ENCODE measurements at places on chromosomes 5 and 9.
A peak's percentile ranks its signal among the peaks of the same experiment; 100 is the strongest.

GRCh38 chr5:177545487-177546257 lies 8.7 kb downstream of the FAM193B start:
- no peak overlapping the region for H3K27ac ChIP-seq
- H3K36me3 ChIP-seq = no peaks in the 10 kb centered on the region
- DNase-seq = peak; percentile 69
- H3K4me1 ChIP-seq = no peaks in the 10 kb centered on the region

DNA sequence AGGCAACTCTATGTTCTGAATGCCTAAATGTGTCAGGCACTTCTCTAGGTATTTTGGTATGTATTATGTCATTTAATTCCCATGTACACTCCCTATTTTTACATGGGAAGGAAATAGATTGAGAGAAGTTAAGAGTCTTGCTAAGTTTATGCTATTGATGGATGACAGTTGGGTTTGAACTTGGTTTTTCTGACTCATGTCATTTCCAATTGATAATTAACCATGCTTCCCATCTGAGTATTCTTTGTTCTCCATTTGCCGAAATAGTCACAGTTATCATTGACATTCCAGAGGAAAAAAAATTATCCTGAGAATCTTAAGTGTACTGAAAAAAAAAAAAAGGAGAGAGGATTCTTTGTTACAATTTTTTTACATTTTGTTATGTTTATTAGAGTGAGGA lies 23.1 kb upstream of the DMRTA1 start:
- no peaks in the 10 kb centered on the region for H3K27me3 ChIP-seq
- no peaks in the 10 kb centered on the region for H3K36me3 ChIP-seq
- no peak overlapping the region for H3K4me3 ChIP-seq
- DNase-seq = no peak

- no peaks in the 10 kb centered on the region for H3K4me1 ChIP-seq
- no peaks in the 10 kb centered on the region for H3K27me3 ChIP-seq
- no peaks in the 10 kb centered on the region for H3K36me3 ChIP-seq
- H3K4me3 ChIP-seq = no peak overlapping the region
- DNase-seq = no peak
Measured at GRCh38 chr5:105544300-105544699, 1981.7 kb upstream of the NUDT12 start.

DNA sequence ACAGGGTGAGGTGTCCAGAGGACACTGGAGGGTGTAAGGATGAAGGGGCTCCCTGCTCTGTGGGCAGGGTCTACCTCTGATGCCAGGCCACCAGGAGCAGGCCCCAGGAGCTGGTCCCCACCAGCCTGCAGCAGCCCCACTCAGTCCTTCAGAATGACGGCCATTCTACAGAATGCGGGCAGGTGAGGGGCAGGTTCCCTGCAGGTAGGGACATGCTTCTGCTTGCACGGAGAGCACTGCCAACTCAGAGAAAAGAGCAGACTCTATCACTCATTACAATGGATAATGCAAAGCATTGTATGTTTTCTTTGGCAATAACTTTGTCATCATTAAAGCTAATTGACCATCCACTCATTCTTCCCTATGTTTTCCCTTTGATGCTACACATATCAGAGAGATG lies 39.0 kb downstream of the DDX31 start:
- H3K27me3 ChIP-seq = no peaks in the 10 kb centered on the region
- no peaks in the 10 kb centered on the region for H3K36me3 ChIP-seq
- no peak overlapping the region for H3K27ac ChIP-seq
- no peak overlapping the region for H3K4me3 ChIP-seq

- no peaks in the 10 kb centered on the region for H3K27me3 ChIP-seq
- H3K4me3 ChIP-seq = no peak overlapping the region
- H3K36me3 ChIP-seq = no peaks in the 10 kb centered on the region
Measured at GRCh38 chr5:96610747-96611146, 51.4 kb upstream of the CAST start.

DNA sequence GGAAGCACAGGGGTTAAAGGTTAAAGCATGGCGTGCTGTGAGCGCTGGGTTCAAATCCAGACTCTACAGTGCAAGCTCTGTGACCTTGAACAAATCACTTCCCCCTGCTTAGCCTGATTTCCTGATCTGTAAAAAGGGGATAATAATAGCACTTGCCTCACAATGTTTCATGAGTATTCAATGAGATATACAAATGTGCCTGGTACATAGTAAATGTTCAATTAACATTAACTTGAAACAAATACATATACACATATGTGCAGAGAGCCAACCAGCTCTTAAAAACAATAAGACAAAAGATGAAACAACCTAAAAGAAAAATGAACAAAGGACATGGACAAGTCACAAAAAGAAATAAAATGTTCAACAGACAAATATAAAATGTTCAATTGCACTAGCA lies 4.0 kb downstream of the CIZ1 start:
- no peak for DNase-seq
- no peaks in the 10 kb centered on the region for H3K36me3 ChIP-seq
- H3K4me1 ChIP-seq = peaks cover 11% of the 10 kb centered on the region
- H3K27me3 ChIP-seq = no peaks in the 10 kb centered on the region
- no peak overlapping the region for H3K4me3 ChIP-seq

DNA sequence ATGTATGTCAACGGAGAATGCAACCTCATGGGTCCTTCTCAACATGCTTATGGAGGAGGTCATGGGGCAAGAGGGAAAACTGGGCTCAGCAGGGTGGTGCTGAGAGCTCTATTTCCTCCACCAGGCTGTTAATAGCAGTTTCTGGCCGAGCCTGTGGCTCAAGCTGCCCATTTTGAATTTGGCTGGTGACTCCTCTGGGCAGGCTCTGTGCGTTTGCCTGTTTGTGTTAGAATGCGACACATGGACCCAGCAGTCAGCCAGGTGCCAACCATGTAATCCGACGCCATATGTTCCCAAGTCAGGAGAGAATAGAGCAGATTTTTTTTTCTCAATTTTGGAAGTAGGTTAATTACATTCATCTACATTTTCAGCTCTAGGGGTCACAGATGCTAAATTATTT lies 387.7 kb upstream of the CLINT1 start:
- H3K27me3 ChIP-seq = no peaks in the 10 kb centered on the region
- H3K36me3 ChIP-seq = no peaks in the 10 kb centered on the region
- no peaks in the 10 kb centered on the region for H3K4me1 ChIP-seq
- DNase-seq = no peak

DNA sequence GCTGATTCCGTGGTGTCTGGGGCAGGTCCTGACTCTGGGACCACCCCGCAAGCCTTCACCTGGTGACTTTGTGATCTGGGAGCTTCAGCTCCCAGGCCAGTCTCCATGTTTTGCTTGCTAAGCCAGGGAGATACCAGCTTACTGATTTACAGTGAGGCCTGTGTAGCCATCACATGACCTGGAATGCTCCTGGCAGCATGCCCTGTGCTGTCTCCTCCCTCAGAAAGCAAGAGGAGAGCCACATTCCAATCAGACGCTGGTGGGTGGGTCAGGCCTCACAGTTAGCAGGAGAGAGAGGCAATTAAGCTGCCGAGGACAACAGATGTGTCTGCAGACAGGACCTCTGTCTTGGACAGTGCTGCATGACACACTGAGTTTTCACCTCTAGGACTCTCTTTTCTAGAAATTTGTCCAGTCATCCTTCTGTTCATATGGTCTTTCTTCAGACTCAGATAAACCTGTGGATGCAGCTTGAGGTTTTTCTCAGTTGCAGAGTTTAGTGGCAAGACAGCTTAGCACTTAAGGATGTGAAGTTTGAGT lies 24.4 kb upstream of the GRPEL2 start:
- H3K27me3 ChIP-seq = no peaks in the 10 kb centered on the region
- DNase-seq = peak; percentile 94
- H3K36me3 ChIP-seq = no peaks in the 10 kb centered on the region
- H3K4me1 ChIP-seq = peaks cover 15% of the 10 kb centered on the region

- H3K4me1 ChIP-seq = no peaks in the 10 kb centered on the region
- DNase-seq = no peak
- no peaks in the 10 kb centered on the region for H3K27me3 ChIP-seq
- H3K36me3 ChIP-seq = no peaks in the 10 kb centered on the region
Measured at GRCh38 chr9:135262248-135262647, 174.8 kb downstream of the OLFM1 start.

DNA sequence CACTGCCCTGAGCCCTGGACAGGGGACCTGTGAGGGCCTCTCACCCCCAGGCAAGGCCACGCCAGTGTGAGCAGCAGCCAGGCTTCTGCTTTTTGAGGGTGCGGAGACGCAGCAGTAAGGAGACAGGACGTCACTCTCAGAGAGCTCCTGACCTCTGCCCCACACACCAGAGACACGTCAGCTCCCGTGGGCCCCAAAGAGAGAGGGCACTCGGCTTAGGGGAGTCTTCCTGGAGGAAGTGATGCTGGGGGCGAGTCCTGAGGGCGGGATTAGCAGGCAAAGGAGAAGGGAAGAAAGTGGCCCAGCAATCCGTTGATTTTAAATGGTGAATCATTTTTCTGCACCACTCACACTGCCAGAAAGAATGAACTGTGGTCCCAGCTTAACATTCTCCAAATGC lies 24.0 kb upstream of the SLC9A3 start:
- no peak for DNase-seq
- no peak overlapping the region for H3K4me3 ChIP-seq
- no peaks in the 10 kb centered on the region for H3K27me3 ChIP-seq
- no peaks in the 10 kb centered on the region for H3K4me1 ChIP-seq
- no peaks in the 10 kb centered on the region for H3K36me3 ChIP-seq
- H3K27ac ChIP-seq = no peak overlapping the region

DNA sequence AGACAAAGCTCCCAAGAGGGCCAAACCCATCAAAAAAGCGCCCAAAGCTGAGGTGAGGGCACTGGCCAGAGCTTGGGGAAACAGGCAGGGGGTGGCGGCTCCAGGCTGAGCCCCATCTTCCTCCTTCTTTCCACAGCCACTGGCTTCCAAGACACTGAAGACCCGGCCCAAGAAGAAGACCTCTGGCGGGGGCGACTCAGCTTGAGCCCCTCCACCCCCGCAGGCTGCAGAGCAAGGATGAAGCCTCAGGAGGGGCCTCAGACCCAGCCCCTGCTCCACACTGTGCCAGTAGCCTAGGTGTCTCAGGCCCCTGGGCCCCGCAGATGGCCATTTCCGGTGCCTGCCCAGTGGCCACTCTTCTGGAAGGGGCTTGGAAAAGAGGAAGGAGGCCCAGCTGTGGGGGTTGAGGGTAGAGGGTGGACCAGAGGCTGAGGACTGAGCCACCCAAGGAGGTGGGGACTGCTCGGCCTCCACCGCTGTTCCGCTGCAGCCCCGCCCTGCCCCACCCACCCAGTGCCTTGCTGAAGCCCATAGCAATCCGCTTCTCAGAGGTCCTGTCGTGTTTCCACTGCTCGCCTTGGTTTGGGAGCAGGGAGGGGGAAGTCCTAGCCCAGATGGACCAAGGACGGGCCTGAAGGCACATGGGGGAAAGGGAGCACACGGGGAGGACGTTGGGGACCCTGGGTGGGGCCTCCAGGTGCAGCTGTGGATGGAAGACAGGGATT lies 6.9 kb downstream of the REEP2 start:
- no peak for DNase-seq
- H3K4me3 ChIP-seq = no peak overlapping the region
- H3K27me3 ChIP-seq = no peaks in the 10 kb centered on the region
- H3K36me3 ChIP-seq = no peaks in the 10 kb centered on the region
- H3K27ac ChIP-seq = no peak overlapping the region

DNA sequence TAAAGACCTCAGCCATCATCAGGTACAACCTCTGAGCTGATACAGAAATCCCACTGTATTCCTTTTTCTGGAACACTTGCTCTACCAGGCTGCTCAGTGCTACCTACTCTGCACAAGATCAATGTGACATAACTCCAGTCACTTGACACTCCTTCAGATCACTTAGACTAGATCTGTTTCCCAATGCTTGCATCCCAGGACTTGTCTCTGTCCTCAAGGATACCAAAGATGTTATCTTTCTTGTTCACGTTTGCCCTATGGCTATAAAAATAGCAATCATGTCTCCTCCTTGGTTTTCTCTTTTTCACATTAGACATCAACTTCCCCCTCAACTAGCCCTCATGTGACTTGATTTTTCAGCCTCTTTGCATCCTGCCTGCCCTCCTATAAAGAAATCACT lies 188.1 kb upstream of the PTGER4 start:
- H3K36me3 ChIP-seq = no peaks in the 10 kb centered on the region
- no peak for DNase-seq
- no peaks in the 10 kb centered on the region for H3K27me3 ChIP-seq
- H3K27ac ChIP-seq = no peak overlapping the region

GRCh38 chr5:101915554-101915953 lies 380.5 kb downstream of the SLCO4C1 start:
- H3K27me3 ChIP-seq = no peaks in the 10 kb centered on the region
- H3K27ac ChIP-seq = no peak overlapping the region
- no peak for DNase-seq
- no peaks in the 10 kb centered on the region for H3K4me1 ChIP-seq

DNA sequence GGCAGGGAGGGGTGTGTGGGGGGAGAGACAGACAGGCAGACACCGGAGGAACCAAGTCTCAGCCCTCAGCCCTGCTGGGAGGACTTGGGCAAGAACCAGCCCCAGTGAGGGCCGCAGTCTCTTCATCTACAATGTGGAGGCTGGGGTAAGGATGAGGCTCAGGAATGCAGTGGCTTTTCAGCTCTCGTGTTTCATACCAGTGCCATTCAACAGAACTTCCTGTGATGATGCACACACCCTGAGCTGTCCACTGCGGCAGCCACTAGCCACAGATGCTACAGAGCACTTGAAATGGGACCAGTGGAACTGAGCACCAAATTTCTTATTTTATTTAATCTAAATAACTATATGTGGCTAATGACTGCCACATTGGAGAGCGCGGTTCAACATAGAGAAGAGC lies 10.7 kb downstream of the CAMK2A start:
- H3K27ac ChIP-seq = no peak overlapping the region
- H3K4me3 ChIP-seq = no peak overlapping the region
- H3K4me1 ChIP-seq = peaks cover 9% of the 10 kb centered on the region
- H3K27me3 ChIP-seq = no peaks in the 10 kb centered on the region

DNA sequence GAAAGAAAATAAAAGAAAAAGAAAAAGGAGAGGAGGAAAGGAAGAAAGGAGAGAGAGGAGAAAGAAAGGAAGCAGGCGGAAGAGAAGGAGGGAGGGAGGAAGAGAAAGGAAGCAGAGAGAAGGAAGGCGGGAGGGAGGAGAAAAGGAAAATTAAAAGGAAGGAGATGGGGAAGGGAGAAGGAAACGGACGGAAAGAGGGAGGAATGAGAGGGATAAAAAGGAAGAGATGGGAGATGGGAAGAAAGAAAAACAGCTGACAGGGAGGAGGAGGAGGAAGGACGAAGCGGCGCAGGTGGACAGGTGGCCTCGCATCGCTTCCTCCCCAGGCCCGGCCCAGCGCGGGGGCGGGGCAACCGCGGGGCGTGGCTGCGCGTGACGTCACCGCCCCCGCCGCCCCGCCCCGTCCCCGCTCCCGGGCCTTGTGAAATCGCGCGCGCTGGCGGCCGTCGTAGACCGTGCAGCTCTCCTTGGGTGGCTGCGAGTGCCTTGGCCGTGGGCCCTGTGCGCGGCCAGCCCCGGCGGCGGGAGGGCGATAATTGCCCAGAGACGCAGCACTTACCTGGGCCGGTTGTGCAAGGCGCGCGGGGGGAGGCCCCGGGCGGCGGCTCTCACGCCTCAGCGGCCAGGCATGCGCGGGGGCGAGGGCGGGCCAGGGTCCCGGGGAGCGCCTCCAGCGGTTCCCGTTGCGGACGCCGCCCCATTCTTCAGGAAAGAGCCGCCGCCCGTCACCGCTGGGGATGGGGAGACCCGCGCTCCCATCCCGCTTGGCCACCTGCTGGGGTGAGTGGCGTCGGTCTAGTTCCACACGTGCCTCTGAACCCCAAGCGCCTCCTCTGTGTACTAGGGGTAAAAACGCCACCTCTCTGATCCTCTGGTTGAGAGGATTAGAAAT lies 49.6 kb upstream of the FOXE1 start:
- no peaks in the 10 kb centered on the region for H3K4me1 ChIP-seq
- peak overlapping the region; percentile 58 for H3K4me3 ChIP-seq
- H3K36me3 ChIP-seq = no peaks in the 10 kb centered on the region
- no peaks in the 10 kb centered on the region for H3K27me3 ChIP-seq

GRCh38 chr5:14959399-14960119 lies 88.0 kb upstream of the ANKH start:
- peak; percentile 27 for DNase-seq
- no peak overlapping the region for H3K27ac ChIP-seq
- H3K27me3 ChIP-seq = no peaks in the 10 kb centered on the region
- H3K4me3 ChIP-seq = peak overlapping the region; percentile 35
- no peaks in the 10 kb centered on the region for H3K36me3 ChIP-seq

Data from testis (tissue), 5 donors.